Frontal cortex (tissue), 4 donors: ENCODE measurements at places on chromosomes 6 and 20. TPM values are rescaled to one million over a fixed set of nuclear protein-coding genes. Genes with fewer than 3 reads are reported as not detected.

Gene PPDPF
- 17.1 TPM for total RNA-seq

Gene RSPO4
- total RNA-seq: under 0.01 TPM

DNA sequence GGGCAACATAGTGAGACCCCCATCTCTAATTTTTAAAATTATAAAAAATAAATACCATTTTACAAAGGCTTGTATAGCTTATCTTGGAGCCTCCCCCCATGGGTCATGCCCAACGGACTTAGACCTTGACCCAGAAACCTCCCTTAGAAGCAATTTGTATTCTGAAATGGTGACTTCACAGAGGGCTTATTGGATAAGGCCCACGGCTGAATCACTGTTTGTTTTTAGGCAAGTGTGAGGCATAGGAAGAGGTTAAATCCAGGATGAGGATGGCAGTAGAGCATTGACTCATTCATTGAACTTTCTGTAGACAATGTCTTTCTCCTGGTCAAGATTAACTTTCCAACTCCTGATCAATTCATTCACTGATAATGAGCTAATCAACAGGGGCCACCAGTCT lies 6.2 kb upstream of the SNAI1 start:
- DNase-seq: no peak

DNA sequence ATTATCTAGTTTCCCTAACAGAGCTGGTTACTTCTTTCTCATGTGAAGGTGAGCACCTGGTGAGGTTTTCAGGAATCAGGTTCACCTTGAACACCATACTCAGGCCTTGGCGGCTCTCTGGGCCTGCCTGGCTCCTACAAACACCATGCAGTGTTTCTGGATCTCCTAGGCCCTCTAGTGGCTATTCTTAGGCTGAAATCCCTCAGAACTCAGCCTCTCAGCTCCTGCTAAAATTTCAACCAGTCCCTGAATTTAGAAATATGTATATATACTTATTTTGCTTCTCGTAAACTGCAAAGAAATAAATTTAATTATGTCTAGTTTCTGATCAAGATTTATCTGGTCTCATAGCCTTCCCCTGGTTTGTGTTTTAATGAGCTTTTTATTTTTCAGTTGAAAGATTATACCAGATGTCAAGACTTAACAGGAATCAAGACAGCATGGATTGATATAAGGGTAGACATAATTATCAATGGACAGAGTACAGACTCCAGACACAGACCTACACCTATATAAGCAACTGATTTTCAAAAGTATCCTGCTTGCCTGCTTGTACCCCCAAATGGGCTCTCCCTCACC lies 55.9 kb downstream of the ANKEF1 start:
- no peak for DNase-seq

GRCh38 chr6:87197547-87197946 lies 42.2 kb downstream of the ZNF292 start:
- no peak for DNase-seq
